ENCODE measurements at places on chromosomes 3 and 15.

- DNase-seq: no peak
Measured at GRCh38 chr3:46987319-46987742, 7.9 kb downstream of the NBEAL2 start.

DNA sequence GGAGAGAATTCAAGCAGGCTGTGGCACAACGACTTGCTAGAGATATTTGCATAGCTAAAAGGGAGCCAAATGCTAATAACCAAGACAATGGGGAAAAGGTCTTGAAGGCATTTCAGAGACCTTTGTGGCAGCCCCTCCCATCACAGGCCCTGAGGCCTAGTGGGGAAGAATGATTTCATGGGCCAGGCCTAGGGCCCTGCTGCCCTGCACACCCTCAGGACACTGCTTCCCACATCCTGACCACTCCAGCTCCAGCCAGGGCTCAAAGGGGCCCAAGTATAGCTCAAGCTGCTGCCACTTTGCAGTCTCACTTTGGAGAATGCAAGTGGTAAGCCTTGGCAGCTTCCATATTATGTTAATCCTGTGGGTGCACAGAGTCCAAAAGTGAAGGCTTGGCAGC, 21.5 kb upstream of the PTPN23 start:
- DNase-seq: no peak

GRCh38 chr15:32649342-32649741, 7.8 kb downstream of the SCG5 start:
- no peak for DNase-seq

DNA sequence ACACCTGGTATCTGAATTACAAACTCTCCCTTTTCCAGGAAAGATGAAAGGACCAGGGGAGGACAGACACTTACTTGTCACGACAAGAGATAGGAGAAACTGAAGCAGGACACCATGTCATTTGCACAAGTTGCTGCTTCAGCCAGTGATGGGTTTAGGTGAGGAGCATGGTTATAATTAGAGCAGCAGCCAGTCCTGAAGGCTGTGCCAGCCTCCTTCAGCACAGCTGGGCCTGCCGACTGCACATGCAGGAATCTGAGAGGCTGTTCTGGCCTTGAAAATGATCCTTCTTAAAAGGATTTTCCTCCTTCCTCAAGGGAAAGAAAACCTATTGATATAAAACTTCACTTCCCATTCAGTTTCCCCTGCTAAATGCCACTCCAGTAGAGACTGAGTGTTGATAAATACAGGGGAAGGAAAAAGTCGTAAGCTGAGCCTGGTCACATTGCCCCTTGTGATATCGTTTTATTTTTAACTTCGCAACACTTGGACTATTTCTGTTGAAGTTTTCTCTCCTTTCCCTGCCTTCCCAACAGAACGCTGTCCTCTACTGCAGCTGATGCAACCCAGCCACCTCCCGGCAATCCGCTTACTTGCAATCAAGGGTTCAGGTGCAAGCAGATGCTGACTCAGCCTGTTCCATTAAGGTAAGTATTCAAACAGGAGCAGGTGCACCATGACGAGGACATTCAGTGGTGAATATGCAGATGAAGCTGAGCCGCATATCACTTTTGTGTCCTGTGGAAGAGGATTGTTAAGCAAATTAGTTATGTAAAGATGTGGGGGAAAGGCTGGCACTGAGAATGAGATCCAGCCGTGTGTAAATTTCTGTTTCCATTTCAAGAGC, at the start of gene FBXO40:
FBXO40 (plus strand) TSS at position 524 of the 847 bp plus-strand sequence. CDS start 27,197 bp downstream, outside the sequence.
- no peak for DNase-seq

- DNase-seq: no peak
Measured at GRCh38 chr15:59817053-59817452, 127.9 kb upstream of the BNIP2 start.

- DNase-seq: no peak
Measured at GRCh38 chr3:158379517-158379916, 191.5 kb upstream of the MLF1 start.

DNA sequence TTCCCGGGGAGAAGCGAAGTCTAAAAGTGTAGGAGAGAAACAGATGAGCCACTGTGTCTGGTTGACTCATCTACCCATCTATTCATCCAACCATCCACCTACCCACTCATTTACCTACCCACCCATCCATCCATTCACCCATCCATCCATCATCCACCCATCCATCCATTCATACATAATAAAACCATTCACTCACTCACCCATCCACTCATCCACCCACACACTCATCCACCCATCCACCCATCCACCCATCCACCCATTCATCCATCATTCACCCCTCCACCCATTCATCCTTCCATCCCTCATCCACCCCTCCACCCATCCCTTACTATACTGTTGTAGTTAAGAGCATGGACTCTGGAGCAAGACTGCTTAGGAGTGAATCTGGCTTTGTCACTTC, 136.4 kb upstream of the ATP2B2 start:
- no peak for DNase-seq

- no peak for DNase-seq
Measured at GRCh38 chr3:72135636-72136035, 350.7 kb upstream of the PROK2 start.

GRCh38 chr15:95346721-95347475, 983.6 kb upstream of the NR2F2 start:
- DNase-seq: no peak

DNA sequence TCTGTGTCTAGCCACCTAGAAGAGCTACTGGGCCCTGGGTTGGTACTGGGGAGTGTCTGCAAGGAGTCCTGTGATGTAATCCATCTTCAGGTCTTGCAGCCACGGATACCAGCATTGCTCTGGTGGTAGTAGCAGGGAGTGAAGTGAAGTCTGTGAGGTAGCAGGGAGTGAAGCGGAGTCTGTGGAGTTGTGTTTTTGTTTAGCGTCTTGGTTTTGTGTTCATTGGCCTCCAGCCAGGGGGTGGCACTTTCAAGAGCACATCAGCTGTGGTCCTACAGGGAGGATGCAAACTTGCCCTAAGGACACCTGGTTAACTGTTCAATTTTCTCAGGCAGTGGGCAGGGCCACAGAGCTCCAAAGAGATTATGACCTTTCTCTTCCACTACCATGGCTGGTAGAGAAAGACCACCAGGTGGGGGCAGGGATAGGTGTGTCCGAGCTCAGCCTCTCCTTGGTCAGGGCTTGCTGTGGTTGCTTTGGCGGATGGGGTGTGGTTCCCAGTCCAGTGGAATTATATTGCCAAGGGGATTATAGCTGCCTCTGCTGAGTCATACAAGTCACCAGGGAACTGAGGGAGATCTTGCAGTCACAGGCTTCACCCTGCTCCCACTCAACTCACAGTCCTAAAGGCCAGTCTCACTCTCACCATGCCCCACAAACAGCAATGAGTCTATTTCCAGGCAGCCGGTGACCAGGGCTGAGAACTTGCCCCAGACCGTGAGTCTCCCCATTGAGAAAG, 424.7 kb downstream of the ZBBX start:
- no peak for DNase-seq
